ENCODE measurements at places on chromosomes 4 and X.

DNA sequence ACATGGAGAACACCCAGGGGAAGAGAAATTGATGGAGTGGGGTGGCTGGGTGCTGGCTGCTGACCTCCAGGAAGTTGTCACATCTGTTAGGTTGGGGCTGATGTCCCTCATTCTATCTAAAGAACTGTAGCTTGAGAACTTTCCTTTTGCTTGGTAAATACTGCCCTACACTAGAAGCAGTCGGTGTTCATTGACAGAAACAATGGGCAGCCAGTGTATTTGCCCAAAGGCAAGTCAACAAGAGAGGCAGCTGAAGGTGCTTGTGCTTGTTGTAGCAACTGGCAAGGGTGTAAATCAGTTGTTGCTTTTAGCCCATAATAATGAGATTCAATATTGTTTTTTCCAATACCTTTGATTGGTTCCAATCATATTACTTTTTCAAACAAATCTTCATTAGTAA is 956 bp downstream of the TMEM154 start:
- no peak for DNase-seq

- DNase-seq: no peak
Observed at GRCh38 chrX:104696667-104697066, 130.7 kb downstream of the IL1RAPL2 start.

- DNase-seq: peak; percentile 87
Observed at GRCh38 chr4:40316782-40317635, 18.1 kb upstream of the CHRNA9 start.

DNA sequence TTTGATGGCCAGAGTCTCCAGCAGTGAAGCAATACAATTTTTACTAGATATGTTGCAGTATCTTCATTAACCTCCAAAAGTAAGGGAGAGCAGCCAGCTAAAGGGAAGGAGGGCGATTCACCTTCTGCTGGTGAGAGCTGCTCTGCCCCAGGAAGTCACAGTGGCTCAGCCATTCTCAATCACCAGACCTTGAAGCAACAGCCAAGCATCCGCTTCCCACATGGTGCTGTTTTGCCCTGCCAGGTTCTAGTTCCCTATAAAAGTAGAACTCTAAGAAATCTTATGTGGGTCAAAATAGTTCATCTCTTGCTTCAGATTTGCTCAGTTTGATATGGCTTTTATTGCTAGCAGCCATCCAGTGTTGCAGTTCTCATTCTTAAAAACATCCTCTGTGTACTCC is 166.8 kb downstream of the STIM2 start:
- no peak for DNase-seq
